RPMI7951 (cell line): ENCODE measurements at places on chromosomes 11 and 22. TPM values are rescaled to one million over a fixed set of nuclear protein-coding genes. Genes with fewer than 3 reads are reported as not detected.

The OR5B21 gene
- total RNA-seq = not detected in 2 replicates

The PHETA2 gene
- total RNA-seq = 5.2 and 7.5 TPM in 2 replicates

The PTPMT1 gene
- 86.9 and 103 TPM in 2 replicates for total RNA-seq

GRCh38 chr11:86087256-86087655 is 18.4 kb upstream of the PICALM start:
- DNase-seq = no peak

- peak; percentile 44 for DNase-seq
Observed at GRCh38 chr11:115459563-115459962, 44.7 kb downstream of the CADM1 start.

- no peak for DNase-seq
Observed at GRCh38 chr11:111623527-111624030, 21.3 kb downstream of the SIK2 start.

GRCh38 chr11:96256215-96257011 is 86.6 kb downstream of the MAML2 start:
- peak; percentile 61 for DNase-seq

DNA sequence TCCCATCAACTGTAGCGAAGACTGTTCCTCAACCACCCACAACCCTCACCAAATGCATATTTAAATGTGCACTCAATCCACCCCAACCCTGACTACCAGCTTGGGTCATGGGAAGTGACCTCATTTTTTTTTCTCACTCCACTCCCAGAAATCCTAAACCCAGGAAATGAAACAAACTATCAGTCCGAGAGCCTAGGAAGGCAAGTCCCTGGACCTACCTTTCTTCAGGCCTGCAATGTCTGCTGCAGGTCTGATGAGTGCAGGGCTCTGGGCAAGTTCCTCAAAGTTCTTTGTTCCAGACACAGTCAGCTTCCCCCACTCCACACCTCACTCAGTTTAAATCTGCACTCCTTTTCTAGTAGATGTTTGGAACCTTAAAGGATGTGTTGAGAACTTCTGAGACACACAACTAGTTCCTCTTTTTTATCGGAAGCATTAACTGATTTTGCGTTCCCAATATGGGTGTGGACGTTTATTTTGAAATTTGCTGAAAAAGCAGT is at the start of gene MS4A4E:
Gene MS4A4E (minus strand): TSS at position 398 of the 500 bp plus-strand sequence. CDS start 13,082 bp downstream, outside the sequence.
- no peak for DNase-seq
